ENCODE measurements at places on chromosomes 12 and 14. TPM values are rescaled to one million over a fixed set of nuclear protein-coding genes. Genes with fewer than 3 reads are reported as not detected.
A peak's percentile ranks its signal among the peaks of the same experiment; 100 is the strongest.

The MIP gene
- total RNA-seq = not detected

The SYCP3 gene
- total RNA-seq = not detected

The AKAP6 gene
- 2.8 TPM for total RNA-seq

The OAS3 gene
- 16.2 TPM for total RNA-seq

The GUCY2C gene
- total RNA-seq = not detected

The SRRM4 gene
- total RNA-seq = not detected

The EXOC3L4 gene
- total RNA-seq = 1.7 TPM

DNA sequence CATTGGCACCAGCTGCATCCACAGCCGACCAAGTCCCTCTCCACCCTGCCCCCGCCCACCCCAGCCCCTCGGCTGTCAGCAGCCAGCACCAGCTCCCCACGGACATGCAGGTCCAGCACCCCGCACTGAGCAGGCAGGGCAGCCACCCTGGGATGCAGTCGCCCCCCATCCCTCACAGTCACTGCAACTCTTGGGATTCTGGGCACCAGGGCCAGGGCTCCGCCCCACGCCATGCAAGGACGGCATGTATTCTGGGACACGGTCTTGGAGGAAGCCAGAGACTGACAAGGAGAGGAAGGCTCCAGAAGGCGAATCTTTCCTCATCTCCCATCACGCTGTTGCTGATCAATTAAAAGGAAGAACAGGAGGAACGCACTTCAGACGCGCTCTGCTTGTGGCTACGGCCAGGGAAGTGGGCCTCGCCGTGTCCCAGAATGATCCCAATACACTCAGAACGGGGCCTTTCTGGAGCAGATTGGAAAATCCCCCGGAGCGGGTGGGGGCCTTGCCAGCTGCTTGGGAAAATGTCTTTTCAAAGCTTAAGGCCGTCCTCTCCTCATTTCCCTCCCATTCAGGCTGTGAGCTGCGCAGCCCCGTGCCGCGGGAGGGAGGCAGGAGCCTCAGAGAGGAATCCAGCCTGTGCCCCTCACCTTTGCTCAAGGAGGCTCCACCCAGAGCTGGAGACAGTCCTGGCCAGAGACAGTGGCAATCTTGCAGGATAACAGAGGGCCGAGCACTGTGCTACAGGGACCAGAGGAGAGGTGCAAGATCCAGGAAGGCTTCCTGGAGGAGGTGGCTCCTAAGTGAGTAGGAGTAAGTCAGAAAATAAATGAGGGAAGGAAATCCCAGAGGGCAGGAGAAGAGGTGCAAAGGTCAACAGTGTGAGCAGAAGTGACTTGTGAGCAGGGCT, 54.1 kb upstream of the DIO3 start:
- no peaks in the 10 kb centered on the region for H3K36me3 ChIP-seq
- H3K4me3 ChIP-seq = no peak overlapping the region
- no peak for DNase-seq
- H3K4me1 ChIP-seq = no peaks in the 10 kb centered on the region

DNA sequence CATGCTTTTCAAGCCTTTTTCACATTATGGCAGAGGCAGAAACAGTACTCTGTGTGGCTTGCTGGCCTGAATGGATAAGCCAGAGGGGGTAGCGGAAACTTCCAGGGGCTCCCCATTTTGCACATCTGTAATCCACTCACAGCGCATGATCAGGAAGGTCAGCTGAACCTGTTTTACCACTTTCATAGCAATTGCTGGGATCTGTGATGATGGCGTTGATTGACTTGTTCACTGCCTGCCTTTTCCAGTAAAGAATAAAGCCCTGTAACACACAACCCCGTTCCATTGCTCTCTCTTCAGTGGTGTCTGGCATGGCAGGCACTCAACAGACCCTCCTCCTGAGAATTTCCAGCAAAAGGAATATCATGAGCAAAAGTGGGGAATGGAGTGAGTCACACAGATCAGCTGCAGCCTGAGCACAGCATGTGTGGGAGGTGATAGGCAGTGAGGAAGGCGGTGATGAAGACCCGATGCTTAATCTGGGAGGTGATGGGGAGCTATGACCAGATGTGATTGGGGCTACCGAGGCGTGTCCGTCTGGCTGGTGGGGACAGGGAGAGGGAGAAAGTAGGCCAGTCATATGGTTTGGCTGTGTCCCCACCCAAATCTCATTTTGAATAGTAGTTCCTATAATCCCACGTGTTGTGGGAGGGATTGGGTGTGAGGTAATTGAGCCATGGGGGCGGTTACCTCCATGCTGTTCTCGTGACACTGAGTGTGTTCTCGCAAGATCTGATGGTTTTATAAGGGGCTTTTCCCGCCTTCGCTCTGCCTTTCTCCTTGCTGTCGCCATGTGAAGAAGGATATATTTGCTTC, 44.7 kb upstream of the CHST11 start:
- H3K36me3 ChIP-seq = no peaks in the 10 kb centered on the region
- H3K4me3 ChIP-seq = no peak overlapping the region
- DNase-seq = peak; percentile 42

- H3K36me3 ChIP-seq = peaks cover 11% of the 10 kb centered on the region
- H3K4me3 ChIP-seq = no peak overlapping the region
- no peak overlapping the region for H3K27ac ChIP-seq
- no peaks in the 10 kb centered on the region for H3K27me3 ChIP-seq
These were observed 21.3 kb upstream of the SUPT16H start for GRCh38 chr14:21405097-21405496.
